HCT116 (cell line): ENCODE measurements at places on chromosomes 4 and X.

DNA sequence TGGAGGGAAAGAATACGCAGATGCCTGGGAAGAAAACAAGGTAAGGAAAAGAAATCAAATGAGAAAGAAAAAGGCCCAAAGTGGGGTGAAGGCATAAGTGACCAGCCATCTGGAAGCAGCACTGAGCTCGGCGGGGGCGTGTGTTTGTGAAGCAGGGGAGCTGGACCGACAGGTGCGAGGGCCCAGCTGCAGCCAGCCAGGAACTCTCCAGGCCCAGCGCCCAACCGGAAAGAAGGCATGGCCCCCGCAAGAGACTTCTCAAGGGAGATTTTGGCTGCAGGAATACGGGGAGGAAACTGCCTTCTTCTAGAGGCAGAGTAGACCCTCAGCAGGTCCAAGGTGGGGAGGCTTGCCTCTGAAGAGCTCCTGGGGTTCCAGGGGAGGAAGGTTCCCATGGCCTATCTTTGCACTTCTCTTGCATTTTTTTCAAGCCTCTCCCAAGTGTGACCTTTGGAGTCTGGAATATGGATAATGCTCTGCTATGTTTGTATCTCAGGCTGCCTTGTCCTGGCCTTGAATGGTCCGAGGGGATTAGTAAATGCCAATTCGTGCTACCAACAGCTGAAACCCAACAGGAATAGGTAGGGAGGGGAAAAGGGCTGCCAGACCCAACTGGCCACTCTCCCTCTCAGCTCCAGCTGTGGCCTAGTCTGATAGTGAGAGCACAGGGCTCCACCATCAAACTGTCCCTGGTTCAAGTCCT lies 10.8 kb upstream of the CITED1 start:
- DNase-seq = no peak
- H3K4me1 ChIP-seq = no peaks in the 10 kb centered on the region

DNA sequence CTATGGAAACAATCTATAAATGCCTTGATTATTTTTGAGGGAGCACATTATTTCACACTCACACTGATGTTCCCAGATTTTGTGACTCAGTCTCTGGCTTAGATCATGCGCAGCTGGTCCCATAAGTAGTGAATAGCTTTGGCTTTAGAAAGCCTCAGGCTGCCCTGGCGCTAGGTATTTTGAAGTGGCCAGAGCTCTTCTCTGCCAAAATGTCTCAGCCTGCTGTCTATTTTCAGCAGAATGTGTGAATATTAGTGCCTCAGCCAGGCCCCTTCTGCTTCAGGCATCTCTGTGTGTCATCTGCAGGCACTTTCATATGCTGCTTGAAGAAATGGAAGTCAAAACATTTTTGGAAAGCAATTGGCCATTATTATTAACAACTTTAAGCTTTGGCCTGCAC lies 931.0 kb upstream of the INTU start:
- no peak overlapping the region for H3K27ac ChIP-seq
- no peak for DNase-seq
- H3K36me3 ChIP-seq = no peaks in the 10 kb centered on the region
- no peak overlapping the region for H3K4me3 ChIP-seq
- H3K4me1 ChIP-seq = no peaks in the 10 kb centered on the region
- H3K27me3 ChIP-seq = no peaks in the 10 kb centered on the region

DNA sequence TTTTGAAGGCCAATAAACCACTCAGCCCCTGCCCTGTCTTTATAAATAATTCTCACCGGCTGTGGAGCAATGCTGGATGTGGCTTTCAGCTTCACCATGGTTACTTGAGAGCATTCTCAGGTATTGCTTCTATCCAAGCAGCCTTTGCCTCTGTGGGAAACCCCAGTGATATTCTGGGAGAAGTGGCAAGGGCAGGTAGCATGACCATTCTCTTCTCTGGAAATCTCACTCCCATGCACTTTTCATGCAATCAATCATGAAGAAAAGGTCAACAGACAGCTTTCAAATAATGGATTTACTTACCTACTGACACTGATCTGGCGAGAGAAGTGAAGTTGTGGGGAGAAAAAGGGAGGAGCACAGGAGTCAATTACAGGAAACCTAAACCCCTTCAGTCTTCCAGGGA lies 49.5 kb downstream of the UNC5C start:
- no peak for DNase-seq
- H3K4me3 ChIP-seq = no peak overlapping the region
- no peak overlapping the region for H3K27ac ChIP-seq

GRCh38 chr4:15612136-15612535 lies 43.0 kb downstream of the FBXL5 start:
- no peak for DNase-seq
- no peak overlapping the region for H3K27ac ChIP-seq
- no peaks in the 10 kb centered on the region for H3K4me1 ChIP-seq
- no peak overlapping the region for H3K4me3 ChIP-seq
- H3K27me3 ChIP-seq = no peaks in the 10 kb centered on the region

GRCh38 chr4:102733084-102733483 lies 27.7 kb downstream of the MANBA start:
- H3K27me3 ChIP-seq = no peaks in the 10 kb centered on the region
- no peak overlapping the region for H3K4me3 ChIP-seq
- DNase-seq = no peak
- H3K4me1 ChIP-seq = peaks cover 9% of the 10 kb centered on the region

- H3K4me1 ChIP-seq = no peaks in the 10 kb centered on the region
- H3K4me3 ChIP-seq = no peak overlapping the region
- H3K27ac ChIP-seq = no peak overlapping the region
- H3K27me3 ChIP-seq = no peaks in the 10 kb centered on the region
- no peaks in the 10 kb centered on the region for H3K36me3 ChIP-seq
- DNase-seq = no peak
These were observed 34.7 kb upstream of the LGI2 start for GRCh38 chr4:25065431-25065858.
